ENCODE measurements at places on chromosomes 5 and 9.

GRCh38 chr9:33116860-33117259, 40.4 kb upstream of the SMU1 start:
- DNase-seq: no peak

GRCh38 chr5:73722231-73722630, 96.2 kb downstream of the ARHGEF28 start:
- DNase-seq: peak; percentile 33

DNA sequence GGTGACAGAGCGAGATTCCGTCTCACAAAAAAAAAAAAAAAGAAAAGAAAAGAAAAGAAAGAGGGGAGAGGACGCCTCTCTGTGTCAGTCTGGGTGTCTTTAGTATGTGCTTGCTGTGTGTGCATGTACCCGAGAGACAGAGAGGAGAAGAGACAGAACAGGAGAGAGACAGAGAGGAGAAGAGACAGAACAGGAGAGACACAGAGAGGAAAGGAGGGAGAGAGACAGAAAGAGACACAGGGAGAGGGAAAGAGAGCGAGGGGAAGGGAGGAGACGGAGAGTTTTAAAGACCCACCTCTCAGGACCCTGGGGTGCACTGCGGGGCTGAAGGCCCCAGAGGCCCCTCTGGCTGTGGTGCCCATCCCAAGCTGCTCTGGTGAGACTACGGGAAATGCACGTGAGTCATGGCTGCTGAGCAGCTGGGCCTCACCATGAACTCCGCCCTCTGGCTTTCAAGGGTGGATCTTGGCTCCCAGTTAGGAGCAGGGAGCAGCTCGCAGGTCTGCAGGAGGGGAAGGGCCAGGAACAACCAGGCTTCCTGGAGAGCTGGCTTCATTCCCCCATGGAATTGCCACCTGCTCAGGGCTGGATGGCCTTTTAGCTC, 7.9 kb downstream of the SLC6A3 start:
- peak; percentile 48 for DNase-seq

- DNase-seq: no peak
Measured at GRCh38 chr9:13502484-13502883, 223.0 kb upstream of the MPDZ start.

DNA sequence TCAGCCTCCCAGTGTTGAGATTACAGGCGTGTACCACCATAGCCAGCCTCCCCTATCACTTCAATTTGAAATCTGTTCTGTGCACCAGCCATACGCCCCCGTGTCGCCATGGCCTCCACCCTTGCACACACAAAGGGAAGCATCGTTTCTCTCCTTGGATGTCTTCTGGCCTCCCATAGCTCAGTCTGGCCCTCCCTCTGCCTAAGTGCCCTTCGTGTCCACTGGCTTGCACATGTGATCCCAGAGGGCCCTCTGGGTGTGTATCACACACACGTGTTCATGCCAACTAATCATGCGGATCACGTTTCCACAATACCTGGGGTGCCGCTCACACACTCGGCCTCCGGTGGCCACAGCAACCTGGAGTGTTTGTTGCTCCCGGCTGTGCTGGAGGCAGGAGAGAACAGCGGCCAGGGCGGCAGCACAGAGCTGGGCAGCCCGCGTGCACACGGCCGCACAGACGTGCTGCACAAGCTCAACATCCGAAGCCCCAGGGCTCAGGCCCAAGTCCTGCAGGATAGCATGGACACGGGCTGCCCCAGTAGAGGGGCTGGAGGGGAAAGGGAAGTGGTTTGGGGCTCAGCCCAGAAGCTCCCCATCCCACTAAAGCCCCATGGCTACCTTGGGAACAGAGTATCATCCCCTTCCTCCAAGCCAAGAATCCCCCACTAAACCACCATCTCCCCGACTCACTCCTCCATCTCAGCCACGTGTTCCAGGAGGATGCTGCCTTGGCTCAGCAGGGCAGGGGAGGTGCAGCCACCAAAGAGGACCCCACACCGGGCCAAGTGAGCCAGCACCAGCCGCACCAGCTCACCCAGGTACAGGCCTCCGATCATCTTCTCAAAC, 10.9 kb downstream of the HK3 start:
- no peak for DNase-seq

GRCh38 chr9:84894859-84895258, 225.3 kb downstream of the NTRK2 start:
- DNase-seq: no peak

DNA sequence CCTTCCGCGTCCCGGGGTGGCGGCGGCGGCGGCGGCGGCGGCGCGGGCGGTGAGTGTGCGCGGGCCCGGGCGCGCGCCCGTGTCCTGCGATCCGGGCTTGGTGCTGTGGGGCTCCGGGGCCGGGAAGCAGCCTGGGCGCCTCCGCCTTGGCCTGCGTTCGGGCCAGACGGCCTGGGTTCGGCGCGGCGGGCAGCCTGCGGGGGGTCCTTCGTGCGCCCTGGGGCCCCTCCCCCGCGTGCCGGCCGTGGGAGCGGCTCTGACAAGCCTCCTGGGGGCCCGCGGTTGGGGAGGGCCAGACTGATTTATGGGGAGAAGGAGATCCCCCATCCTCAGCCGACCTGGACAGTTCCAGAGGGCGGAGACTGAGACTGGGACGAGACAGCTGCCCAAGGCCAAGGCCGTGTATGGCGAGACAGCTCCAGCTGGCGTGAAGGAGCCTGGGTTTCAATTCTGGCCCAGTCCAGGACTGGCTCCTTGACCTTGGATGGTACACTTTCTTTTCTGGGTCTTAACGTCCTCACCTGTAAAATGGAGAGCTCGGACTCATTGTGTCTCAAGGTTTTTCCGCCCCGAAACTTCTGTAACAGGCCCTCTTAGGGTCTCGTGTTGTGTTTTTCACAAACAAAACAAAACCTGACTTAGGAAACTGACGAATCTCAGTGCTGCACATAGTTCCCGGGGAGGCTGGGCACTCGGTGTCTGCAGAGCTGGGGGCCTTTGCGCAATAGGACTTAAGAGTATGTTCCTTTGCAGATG, 603 bp downstream of the TMEM268 start:
- peak; percentile 77 for DNase-seq

GRCh38 chr5:17114233-17114632, 103.2 kb upstream of the BASP1 start:
- no peak for DNase-seq

DNA sequence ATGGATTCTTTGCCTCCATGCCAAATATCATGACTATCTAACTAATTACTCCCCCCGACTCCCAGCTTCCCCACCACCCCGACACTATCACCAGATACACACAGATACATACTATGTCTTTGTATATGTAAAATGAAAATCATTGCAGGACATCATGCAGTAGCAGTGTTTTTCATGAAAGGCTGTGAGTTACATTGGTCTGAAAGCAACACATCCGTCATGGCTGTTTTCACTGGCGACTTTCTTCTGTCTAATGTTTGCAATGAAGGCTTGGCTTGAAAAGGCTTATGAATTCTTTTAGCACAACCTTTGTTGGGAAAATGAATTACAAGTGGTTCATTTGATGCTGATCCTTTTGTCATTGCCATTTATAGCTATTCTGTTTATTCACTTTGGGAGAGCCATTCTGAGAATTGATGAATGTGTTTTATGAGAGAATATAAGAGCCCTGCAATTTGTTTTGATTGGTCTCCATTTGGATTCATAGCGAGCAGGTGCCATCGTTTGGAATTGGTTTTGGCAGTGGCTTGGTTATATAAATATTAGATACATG, 103.4 kb downstream of the PIP5K1B start:
- DNase-seq: no peak

DNA sequence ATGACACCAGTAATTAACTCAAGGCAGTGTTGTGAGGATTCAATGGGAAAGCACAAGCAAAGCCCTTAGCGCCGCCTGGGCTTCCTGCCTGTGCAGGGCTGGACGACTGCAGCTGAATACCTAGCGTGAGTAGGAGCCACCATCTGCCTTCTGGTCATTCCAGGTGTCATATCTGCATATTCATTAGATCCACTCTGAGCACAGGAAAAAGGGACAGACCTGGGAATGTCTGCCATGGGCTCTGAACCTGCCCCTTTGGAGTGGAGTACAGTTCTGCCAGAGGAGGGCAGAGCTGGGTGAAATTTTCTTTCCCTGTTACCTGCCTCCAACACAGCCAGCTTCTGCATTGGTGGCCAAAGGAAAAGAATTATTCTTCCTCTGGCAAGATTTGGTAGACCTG, 298.8 kb downstream of the NSG2 start:
- DNase-seq: no peak

- DNase-seq: no peak
Measured at GRCh38 chr5:65108786-65109743, 340.3 kb downstream of the CWC27 start.

DNA sequence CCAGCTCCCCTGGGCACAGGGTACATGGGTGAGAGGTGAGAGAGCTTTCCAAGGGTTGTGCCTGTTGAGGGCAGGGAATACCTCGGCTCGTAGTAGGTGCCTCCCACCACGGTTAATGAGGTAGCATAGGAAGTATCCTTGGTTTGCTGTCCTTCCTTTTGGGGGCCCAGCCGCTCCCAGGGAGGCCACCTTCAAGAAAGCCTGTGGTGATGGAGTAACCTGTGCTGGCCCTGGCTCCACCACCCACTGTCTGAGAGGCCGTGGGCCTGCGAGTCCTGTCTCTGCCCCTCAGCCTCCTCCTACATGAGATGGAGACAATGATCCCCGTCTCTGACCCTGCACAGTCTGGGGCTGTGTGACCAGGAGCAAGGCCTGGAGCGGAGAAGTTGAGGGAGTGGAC, 40.8 kb downstream of the COL27A1 start:
- no peak for DNase-seq

DNA sequence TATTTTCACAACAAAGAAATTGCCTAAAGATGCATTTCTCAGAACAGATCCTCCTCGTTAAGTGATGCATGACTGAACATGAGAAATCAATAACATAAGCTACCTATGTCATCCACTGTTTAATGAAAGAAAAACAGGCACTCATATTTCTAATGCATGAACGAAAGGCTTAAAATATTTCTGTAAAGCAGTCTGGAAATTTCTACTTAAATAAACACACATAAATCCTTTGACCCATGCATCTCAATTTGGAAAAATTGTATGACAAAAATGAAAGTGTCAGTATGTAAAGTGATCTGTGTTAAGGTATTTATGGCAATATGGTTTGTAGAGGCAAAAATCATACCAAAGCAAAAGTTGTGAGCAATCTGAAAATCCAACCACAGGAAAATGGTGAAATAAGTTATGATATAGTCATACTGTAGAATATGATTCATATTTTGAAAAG, 399.2 kb upstream of the GRAMD2B start:
- peak; percentile 8 for DNase-seq

DNA sequence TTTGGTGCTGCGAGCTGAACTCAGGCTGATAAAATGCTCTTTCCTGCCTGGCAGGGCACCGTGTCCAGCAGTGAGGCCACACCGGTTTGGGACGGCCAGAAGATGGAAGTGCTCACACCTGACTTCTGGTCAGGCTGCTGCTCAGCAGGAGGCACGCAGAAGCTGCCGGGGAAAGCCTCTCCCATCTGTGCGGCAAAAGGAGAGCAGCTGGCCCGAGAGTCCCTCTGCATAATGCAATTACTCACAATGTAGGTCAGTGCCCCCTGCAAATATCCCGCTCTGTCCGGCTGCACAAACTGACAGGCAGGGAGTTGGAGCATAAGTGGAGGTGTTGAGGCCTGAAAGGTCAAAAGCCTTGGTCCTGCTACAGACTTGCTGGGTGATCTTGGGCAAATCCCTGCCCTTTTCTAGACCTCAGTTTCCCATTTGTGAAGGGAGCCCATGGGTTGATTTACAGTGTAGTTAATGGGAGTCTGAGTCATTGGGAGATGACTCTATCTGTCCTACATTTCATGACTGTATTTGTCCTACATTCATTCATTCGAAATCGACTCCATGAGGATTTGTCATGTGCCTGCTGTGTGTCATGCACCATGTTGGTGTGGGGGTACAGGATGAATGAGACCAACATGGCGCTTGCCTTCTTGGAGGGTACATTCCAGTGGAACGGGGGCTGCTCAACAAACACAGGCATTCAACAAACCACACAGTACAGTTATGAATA, 61.8 kb upstream of the TBC1D2 start:
- DNase-seq: no peak

DNA sequence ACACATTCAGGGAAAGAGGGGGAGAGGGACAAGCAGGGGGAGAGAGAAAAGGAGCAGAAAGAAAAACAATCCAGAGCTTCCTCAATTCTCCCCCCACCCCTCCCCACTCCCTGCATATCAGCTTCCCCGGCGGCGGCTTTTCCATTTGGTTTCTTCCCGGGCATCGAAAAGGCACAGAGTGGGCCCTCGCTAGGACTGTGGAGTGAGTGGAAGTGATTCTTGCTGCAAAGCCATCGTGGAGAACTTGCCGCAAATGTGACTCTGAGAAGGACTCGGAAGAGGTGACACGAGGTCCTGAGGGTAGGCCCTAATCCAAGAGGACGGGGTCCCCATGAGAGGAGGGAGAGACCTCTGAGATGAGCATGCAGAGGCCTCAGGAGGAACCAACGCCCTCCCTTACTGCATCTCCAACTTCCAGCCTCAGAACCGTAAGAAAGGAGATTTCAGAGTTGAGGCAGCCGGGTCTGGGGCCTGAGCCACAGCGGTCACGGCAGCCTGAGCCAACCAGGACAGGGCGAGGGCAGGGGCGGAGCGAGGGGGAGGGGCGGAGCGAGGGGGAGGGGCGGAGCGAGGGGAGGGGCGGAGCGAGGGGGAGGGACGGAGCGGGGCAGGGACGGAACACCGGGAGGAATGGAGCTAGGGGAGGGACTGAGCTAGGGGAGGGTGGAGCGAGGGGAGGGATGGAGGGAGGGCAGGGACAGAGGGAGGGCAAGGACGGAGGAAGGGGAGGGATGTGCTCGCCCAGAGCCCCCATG, 21.2 kb upstream of the SARDH start:
- no peak for DNase-seq

GRCh38 chr5:50963971-50964745, 297.7 kb downstream of the PARP8 start:
- no peak for DNase-seq

- DNase-seq: peak; percentile 34
Measured at GRCh38 chr9:107180206-107180605, 102.9 kb upstream of the RAD23B start.

GRCh38 chr9:12195456-12195855, 497.7 kb upstream of the TYRP1 start:
- no peak for DNase-seq

GRCh38 chr5:146284016-146284415, 54.6 kb upstream of the POU4F3 start:
- no peak for DNase-seq

- no peak for DNase-seq
Measured at GRCh38 chr9:86836797-86837196, 110.5 kb downstream of the GAS1 start.

GRCh38 chr5:6633469-6634245, 417 bp downstream of the SRD5A1 start:
- no peak for DNase-seq

DNA sequence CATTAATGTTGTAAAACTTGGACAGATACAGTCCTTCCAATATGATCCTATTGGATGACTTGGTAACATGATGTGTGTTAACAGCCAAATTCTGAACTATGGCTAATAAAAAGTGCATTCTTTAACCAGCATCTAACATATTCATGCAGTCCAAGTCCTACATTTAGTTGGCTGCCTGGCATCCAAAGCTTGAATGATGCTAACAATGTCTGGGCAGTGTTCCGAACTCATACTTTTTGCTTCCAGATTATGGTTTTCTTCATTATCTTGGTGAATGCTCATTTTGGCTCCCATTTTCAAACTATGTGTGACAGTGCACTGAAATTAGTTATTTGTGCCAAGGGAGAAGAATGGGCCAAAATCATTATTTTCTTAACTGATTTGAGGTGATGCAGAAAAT, 2.8 kb downstream of the FAM174A start:
- no peak for DNase-seq

GRCh38 chr9:99050292-99050911, 54.5 kb upstream of the TGFBR1 start:
- no peak for DNase-seq

Measured in fibroblast of pulmonary artery (primary cell).